ENCODE measurements at places on chromosomes 4 and X.

GRCh38 chrX:142686653-142687283 lies 339.0 kb upstream of the SPANXN4 start:
- no peak for DNase-seq

DNA sequence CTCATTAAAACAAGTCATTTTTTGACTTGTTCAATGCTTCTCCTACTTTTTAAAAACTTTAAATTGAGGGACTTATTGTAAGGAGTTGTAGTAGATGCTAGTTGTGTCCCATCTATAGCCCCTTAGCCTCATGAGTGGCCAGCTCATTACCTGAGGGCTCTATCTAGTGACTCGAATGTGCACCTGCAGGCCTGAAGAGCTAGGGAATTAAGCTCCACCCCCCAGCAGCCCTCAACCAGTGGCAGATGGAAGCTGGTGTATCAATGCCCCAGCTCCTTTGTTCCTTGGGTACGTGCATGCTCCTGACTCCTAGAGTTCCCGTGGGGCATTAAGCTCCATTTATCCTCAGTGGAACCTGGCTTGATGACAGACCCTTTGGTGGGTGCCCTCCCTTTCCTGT lies 146.7 kb upstream of the FAM9B start:
- no peak for DNase-seq

DNA sequence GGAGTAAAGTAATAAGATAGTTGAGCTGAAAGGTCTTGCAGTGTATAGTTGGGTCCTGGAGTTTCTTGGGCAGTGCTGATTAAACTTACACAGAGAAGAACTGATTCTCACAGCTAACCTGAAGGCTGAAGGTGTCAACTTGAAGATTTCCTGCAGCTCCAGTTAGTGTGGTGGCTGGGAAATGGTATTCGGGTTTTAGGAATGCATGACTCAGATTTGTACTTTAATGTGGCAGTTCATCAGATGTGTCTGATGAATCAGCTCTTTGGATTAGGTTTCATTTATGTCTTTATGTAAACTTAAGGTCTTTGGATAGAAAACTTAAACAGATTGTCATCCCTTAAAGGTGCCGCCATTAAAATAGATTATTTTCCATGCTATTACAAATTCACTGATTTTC lies 200.0 kb downstream of the IL1RAPL1 start:
- peak; percentile 11 for DNase-seq

- DNase-seq = no peak
Observed at GRCh38 chr4:94635177-94635576, 122.6 kb upstream of the BMPR1B start.

- DNase-seq = no peak
Observed at GRCh38 chr4:132694775-132695174, 454.3 kb upstream of the PCDH10 start.

GRCh38 chr4:184782731-184783373 lies 42.9 kb downstream of the ACSL1 start:
- no peak for DNase-seq

GRCh38 chrX:25544641-25545040 lies 528.9 kb upstream of the ARX start:
- DNase-seq = no peak

GRCh38 chr4:24063731-24064130 lies 173.9 kb upstream of the PPARGC1A start:
- no peak for DNase-seq

DNA sequence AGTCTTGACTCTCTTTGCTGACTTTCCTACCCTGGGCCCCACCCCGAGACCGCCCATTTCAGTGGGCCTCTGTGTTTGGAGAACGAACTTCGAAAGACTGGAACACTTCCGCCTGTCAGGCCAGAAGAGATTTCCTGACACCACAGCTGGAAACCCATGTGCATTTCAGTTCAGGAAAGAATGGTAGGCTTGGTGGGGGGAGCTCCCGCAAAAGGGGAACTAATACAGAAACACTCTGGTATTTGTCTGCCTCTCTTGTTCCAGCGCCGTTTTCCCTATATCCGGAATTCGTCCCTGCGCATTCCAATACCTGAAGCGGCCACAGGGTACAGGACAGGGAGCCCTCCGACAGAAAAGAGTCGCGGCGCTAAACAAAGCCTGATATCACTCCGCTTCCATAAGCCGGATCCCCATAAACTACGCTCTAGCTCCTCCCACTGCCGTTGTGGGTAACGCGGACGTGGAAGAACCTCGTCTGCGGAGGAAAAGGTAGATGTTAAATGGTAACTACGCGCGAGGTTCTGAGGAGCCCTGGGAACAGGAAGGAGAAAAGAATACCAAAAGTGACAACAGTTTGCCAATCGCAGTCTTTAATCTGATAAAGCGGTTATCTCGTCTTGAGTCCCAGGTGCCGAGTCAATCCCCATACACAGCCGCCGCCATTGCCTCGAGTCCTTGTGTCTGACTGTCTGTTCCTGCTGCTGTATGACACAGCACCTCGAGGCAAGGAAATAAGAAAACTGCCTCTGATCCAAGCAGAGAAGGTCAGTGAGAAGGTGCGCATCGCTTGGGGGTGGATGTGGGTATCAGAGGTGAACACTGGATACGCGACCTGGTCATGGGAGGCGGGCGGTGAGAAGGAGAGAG lies at the start of gene ARMCX5:
Gene ARMCX5, plus strand, starts transcription at position 432 of the 867 bp plus-strand sequence. CDS start 2,627 bp downstream, outside the sequence.
- peak; percentile 71 for DNase-seq

DNA sequence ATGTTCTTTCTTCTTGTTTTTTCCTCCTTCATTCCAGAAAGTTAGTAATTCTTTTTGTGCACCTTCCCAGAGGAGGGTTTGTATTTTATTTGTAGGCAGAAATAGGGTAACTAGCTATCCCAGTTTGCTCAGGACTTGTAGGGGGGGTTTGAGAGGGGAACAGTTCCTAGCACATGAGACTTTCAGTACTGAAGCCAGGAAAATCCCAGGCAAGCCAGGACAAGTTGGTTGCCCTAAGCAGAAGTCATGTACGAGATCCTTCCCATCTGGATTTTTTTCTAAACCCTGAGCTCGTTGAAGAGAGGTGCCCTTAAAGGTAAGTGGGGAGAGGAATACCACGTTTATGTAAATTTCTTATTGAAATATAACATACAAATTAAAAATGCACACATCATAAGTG lies 15.6 kb upstream of the TAB3 start:
- no peak for DNase-seq

DNA sequence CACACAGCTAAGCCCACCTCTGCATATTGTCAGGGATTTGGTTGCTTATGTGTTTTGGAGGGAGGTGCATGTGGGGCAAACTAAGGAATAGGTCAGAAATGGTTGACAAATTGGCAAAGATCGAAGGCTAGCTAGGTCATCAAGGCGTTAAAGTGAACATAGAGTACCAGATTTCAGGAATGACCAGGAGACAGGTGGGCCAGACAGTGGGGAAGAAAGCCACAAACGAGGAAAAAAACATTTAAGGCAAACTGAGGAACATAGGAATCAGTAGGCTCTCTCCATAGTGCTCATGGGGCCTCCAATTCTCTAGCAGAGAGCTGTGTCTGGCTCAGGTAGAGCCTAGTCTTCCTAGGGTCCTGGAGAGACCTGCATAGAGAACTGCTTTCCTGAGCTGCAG lies 57.4 kb downstream of the CNGA2 start:
- no peak for DNase-seq

GRCh38 chr4:98046665-98047064 lies 96.6 kb downstream of the STPG2 start:
- no peak for DNase-seq

GRCh38 chr4:88064410-88064809 lies 57.0 kb downstream of the PKD2 start:
- DNase-seq = no peak

GRCh38 chr4:850323-850945 lies 24.5 kb upstream of the CPLX1 start:
- DNase-seq = no peak

DNA sequence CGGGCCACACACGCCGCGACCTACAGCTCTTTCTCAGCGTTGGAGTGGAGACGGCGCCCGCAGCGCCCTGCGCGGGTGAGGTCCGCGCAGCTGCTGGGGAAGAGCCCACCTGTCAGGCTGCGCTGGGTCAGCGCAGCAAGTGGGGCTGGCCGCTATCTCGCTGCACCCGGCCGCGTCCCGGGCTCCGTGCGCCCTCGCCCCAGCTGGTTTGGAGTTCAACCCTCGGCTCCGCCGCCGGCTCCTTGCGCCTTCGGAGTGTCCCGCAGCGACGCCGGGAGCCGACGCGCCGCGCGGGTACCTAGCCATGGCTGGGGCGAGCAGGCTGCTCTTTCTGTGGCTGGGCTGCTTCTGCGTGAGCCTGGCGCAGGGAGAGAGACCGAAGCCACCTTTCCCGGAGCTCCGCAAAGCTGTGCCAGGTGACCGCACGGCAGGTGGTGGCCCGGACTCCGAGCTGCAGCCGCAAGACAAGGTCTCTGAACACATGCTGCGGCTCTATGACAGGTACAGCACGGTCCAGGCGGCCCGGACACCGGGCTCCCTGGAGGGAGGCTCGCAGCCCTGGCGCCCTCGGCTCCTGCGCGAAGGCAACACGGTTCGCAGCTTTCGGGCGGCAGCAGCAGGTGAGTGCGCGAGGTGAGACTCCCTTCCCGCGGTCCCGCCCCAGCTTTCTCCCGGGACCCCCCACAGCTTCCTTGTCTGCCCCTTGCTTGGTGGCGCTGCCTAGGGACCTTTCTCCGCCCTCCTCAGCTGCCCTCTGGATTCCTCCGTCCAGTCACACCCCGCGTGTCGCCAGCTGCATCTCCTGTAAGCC lies 678 bp downstream of the BMP3 start:
- no peak for DNase-seq

GRCh38 chrX:117989512-117989911 lies 127.1 kb downstream of the KLHL13 start:
- no peak for DNase-seq

DNA sequence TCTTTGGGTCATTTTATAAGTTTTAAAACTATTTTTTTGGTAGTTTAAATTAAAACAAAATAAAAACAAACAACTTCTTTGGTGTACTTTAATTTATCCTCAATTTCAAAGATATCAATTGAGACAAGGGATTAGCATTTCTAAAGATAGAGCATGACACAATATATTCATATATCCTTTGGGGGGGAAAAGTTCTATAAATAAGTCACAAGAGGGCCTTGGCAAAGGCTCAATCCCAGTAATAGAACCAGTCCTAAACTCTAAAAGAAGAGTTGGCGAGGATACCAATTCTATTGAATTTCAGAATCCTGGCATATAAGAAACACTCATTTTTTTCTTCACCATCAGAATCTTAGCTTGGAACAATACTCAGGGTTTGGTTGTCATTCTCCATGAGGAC lies 89.7 kb downstream of the COL4A6 start:
- DNase-seq = no peak

DNA sequence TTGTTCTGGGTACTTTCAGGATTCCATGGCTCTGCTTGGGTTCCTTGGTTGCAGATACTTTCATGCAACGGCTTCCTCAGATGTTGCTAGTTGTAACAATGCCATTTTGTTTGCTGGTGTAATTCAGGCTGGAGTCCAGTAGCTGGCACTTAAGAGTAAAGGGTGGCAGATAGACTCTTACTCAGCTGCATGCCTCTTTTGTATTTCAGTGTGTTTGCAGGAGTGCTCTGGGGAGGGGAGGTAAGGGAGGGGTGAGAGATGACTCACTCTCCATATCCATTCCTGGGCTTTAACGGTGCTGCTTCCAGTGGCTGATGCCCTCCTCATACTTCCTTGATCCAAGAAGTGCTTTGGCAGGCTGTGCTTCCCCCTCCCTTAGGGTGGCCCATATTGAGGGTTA lies 155.2 kb downstream of the ZNF330 start:
- DNase-seq = peak; percentile 78

GRCh38 chr4:150337734-150338133 lies 244.2 kb upstream of the MAB21L2 start:
- no peak for DNase-seq

DNA sequence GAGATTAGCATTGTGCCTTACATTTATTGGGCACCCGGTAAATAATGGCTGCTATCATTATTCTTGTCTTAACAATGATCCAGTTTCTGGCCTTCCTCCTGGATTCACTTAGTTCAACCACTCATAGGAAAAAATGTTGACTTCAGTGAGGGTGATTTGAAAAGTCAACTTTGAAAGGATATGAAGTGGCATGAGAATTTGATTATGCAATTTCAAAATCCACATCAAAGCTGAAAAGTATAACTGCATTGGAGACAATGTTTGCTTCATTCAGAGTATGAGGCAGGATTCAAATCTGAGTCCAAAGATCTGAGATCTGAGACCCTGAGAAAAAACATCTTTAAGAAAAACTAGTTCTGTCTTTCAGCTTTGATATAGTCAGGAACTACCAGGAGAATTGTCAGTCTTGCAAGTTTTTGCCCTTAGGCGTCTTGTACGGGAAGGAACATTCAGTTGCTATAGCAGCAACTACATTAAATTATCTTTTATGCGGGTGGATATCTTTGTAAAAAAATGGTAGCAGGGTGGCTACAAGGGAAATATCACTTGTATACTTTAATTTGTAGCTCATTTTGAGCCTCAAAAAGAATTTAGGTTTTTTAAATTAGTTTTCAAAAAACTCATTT lies 587.5 kb upstream of the LCORL start:
- no peak for DNase-seq

GRCh38 chr4:127634181-127634580 lies 1.4 kb downstream of the INTU start:
- DNase-seq = peak; percentile 41

DNA sequence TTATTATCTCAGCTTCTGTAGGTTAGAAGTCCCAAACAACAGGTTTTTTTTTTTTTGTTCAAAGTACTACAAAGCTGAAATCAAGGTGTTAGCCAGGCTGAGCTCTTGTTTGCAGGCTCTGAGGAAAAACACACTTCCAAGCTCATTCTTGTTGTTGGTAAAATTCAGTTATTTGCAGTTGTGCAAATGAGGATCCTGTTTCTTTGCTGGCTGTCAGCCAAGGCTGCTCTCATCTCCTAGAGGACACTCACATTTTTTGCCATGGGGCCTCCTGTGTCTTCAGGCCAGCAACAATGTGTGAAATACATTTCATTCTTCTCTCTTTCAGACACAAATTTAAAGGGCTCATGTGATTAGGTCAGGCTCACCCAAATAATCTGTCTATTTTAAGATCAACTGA lies 60.3 kb upstream of the HSD17B10 start:
- no peak for DNase-seq

DNA sequence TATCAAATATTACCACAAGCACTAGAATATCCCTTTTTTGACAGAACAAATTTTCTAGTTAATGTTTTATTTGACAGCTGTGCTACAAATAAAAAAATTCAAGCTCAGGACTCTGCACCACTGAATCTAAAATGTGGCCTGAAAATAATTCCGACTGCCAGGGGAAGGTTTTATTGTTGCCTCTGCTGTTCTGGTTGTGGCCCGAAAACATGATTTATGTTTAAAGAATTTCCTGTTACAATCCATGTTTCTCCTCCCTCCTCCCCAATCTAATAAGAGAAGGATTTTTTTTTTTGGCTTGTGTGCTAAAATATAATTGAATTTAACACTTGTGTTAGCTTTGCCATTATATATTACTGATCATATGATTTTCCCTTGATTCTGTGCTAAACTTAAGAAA lies 227.8 kb downstream of the DCLK2 start:
- DNase-seq = no peak

- no peak for DNase-seq
Observed at GRCh38 chrX:5681159-5681558, 547.5 kb downstream of the NLGN4X start.

- DNase-seq = no peak
Observed at GRCh38 chr4:108834835-108835384, 72.1 kb upstream of the ETNPPL start.

GRCh38 chr4:128600410-128600809 lies 209.1 kb upstream of the JADE1 start:
- no peak for DNase-seq

Data from amniotic stem cell (primary cell).